ENCODE measurements at places on chromosomes 11 and 22.

GRCh38 chr22:48908547-48908946 lies 919.1 kb downstream of the BRD1 start:
- no peak for DNase-seq

DNA sequence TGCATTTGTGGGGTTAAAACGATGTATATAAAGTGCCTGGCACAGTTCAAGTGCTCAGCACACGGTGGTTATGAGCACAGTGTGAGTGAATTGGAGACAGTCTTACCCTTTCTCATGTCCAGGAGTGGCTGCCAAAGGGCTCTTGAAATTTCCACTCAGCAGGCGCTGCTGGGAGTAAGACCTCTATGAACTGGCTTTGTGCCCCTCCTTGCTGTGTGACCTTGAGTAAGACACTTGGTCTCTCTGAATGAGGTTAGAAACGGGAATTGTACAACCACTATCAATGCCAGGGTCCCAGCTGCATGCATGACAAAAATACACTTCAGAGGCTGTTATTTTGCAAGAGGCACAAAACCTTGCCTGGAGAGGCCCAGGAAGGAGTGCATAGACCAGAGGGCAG lies 86.6 kb downstream of the TSPAN18 start:
- no peak for DNase-seq

DNA sequence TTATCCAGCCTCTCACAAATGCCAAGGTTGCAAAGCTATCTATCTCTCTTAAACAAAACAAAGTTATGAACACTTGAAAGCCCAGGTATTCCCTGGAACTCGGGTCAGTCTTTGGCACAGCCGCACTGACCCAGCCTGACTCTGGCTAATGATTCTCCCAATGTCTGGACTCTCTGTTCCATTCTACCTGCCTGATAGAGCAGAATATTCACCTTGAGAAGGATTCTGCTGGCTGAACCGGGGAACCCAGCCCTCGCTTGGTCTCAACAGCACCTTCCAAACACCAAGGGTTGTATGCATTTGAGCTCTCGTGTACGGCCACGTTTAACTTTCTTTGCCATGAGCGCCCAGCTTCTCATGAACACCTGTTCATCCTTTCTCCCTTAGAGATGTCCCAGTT lies 116.8 kb downstream of the ZBTB16 start:
- DNase-seq = no peak

DNA sequence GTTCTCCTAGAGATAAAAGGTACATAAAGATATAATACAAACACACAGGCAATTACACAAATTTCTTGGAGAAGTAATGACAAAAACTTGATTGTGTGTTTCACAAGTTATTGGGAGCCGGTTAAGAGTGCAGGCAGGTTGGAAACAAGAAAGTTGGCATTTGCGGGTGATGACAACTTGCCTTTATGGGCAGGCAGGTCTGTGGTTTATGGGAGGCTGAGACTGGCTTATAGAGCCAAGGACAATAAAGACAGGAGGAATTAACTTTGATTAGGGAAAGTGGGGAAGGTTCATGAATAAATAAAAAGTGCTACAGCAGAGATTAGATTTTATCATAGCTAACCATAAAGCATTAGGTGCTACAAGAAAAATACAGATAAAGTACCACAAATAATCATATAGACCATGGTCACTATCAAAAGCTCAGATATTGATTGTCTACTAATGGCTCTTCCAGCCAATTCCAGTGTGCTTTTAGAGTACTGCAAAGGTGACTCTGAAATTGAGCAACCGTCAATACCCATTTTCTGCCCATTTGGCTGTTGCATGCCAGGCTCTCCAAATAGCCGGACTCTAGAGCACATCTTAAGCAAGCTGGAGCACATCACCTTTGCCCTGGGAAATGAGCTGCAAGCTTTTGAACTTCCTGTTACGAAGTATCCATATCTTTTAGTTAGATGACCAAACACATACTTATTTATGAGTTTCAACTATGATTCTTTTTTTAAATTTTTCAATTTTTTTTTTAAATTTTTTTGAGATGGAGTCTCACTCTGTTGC lies 33.9 kb upstream of the GAB2 start:
- no peak for DNase-seq
